ENCODE measurements at places on chromosomes 7 and 10. TPM values are rescaled to one million over a fixed set of nuclear protein-coding genes. Genes with fewer than 3 reads are reported as not detected.

CYP3A4 gene
- not detected for total RNA-seq

KLF14 gene
- total RNA-seq: not detected

DNA sequence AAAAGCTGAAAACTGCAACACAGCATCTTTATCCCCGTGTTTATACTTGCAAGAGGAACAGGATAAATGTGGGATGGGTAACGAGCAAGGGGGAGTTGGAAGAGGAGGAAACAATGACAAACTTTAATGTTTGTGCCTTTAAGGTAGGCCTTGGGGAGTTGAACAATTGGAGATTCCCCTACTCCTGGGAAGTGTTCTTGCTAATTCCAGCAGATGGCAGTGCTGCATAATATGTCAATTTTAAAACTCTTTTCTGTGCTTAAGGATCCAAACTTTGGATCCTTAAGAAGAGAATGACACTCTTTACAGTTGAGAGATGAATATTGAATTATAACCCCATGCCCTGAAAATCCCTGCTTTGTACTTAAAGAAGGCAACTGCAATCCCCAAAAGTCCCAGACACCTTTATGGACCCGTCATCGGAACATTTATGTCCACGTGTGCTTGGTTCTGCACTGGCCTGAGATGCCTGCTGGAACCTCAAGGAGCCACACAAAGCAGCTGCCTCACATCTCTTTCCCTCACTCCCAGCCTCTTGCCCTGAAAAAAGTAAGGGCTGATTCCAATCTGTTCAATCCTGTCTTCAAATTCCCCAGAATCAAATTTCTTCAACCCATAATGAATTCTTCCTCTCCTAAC, 12.0 kb downstream of the IFIT5 start:
- DNase-seq: peak; percentile 75

DNA sequence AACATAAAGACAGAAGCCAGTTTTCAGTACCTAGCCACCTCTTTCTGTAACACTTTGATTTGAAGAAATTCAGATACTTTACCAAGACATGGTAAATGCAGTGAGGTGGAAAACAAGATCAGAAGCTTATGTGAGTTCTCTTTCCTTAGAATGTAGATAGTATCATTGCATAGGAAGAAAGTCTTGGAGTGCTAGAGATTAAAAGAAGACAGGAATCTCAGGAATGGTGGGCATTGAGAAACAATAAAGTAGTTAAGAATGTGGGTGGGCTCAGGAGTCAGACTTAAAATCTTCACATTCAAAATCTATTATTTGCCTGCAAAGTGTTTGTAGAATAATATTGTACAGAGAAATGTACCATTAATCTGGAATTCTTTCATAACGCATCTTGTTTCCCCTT, 58.9 kb downstream of the POLL start:
- peak; percentile 41 for DNase-seq

DNA sequence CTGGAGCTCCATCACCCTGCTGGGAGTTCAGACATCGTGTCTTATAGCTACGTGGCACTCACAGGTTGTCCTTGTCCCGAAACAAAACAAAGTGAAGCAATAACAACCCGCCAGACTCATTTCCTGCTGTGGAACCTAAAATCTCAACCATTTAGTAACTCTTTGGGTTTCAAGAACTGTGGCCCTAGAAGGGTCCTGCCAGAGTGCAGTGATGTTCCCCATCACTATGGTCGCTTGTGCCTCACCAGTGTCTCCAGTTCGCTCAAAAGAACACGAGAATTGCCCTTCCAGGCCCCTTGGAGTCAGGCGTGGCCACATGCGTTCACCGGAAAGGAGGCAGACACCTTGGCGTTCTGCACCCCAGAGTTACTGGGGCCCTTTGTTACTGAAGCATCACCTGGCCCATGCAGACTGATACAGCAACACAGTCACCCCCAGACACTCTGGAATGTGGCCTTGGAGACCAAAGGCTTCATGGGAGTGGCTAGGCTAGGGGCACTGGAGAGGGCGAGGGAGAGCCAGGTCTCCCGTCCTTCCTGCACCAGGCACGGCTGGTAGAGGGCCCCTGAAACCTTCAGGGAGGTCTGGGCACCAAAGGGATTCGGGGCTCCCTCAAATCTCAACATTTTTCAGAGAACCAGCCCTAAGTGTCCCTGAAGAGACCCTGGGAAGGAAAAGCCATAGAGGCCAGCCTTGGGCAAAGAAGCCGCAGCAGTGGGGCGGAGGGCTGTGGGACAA, 908 bp downstream of the CRYGN start:
- no peak for DNase-seq

- no peak for DNase-seq
Measured at GRCh38 chr7:30180718-30181117, 45.9 kb downstream of the MTURN start.
